ENCODE measurements at places on chromosomes 7 and 10.

DNA sequence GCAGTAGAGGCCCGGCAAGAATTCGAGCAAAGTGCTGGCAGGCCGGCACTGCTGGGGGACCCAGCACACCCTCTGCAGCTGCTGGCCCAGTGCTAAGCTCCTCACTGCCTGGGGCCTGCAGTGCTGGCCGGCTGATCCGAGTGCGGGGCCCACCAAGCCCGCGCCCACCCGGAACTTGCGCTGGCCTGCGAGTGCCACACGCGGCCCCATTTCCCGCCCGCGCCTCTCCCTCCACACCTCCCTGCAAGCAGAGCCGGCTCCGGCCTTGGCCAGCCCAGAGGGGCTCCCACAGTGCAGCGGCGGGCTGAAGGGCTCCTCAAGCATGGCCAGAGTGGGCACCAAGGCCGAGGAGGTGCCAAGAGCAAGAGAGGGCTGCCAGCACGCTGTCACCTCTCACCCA is 3.1 kb downstream of the DYDC2 start:
- no peak for DNase-seq

- DNase-seq: no peak
These were observed 1.3 kb downstream of the LSMEM1 start for GRCh38 chr7:112481833-112482670.

DNA sequence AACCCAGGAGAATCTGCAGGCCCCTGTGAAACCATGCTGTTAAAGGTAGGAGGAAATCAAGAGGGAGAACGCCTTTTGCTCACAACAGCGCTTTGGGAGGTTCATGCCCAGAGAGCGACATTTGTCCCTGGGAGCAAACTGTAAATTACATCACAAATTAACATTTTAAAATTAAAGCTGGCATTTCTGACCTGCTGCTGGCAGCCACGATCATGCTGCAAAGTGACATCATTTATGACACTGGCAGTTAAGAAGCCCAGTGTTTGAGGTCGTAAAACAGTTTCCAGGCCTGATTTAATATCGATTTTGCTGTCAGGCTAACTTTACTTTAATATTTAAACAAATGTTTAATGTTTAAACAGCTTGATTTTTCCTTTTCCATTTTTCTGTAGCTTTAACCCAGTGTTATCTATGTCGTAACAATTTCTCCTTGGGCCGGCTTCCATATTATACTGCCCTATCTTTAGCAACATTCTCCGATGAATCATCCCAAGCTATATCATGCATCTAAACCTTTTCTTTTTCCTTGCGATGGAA is 86.5 kb upstream of the NPVF start:
- DNase-seq: no peak

- DNase-seq: no peak
These were observed 208.6 kb upstream of the GALNT17 start for GRCh38 chr7:70923181-70923845.

- DNase-seq: no peak
These were observed 3.8 kb downstream of the MCM10 start for GRCh38 chr10:13165177-13165576.

DNA sequence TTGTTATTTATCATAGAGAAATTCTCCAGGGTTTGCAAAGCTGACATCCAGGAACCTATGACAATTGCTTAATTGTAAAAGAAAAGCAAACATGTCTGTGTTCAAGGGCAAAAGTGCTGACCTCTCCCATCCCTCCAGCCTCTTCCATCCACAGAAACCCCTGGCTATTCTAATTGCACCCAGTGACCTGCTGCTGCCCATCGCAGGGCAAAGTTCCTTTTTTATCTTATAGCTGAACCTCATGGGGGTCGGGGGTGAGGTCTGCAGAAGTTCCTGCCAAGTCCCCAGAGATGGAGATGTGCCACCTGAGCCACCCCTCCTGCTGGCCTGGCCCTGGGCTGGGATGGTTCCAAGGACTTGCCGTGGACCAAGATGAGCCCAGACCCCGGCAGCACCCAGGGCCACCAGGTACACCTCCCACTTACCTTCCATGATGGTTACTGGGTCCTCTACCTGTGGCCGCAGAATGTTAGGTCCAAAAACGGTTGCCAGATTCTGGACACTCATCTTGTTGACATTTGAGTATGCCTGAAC is 146.5 kb downstream of the MAPK8 start:
- DNase-seq: no peak

- no peak for DNase-seq
These were observed 394.3 kb downstream of the PARD3 start for GRCh38 chr10:34420795-34421194.

GRCh38 chr7:21426286-21427181 is 1.3 kb upstream of the SP4 start:
- no peak for DNase-seq

GRCh38 chr7:118218413-118219156 is 5.9 kb upstream of the ANKRD7 start:
- DNase-seq: no peak

- DNase-seq: no peak
These were observed 223.3 kb upstream of the HGF start for GRCh38 chr7:81993186-81993585.

GRCh38 chr10:95201736-95202135 is 7.7 kb downstream of the ACSM6 start:
- DNase-seq: no peak

GRCh38 chr10:63977329-63977923 is 456.2 kb downstream of the REEP3 start:
- DNase-seq: no peak

GRCh38 chr10:133335246-133336117 is 1.2 kb downstream of the CALY start:
- DNase-seq: peak; percentile 66

DNA sequence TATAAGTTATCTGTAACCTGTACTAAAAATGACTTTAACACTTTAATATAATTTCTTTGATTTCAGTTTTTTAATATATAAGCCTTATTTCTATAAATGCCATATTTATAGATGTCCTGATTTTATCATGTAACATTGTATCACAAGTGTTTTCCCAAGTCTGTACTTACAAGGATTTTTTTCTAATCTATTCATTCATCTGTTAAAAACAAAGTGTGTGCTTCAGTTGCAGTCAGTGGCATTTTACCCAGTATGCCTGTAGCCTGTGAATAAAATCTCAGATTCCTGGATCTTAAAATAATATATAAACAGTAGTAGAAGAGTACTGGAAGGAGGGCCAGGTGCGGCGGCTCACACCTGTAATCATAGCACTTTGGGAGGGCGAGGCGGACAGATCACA is 17.4 kb downstream of the PRKRIP1 start:
- no peak for DNase-seq

- no peak for DNase-seq
These were observed 23.2 kb downstream of the BET1 start for GRCh38 chr7:93980744-93981479.

GRCh38 chr10:88680958-88681357 is 16.7 kb downstream of the LIPF start:
- no peak for DNase-seq

All from stimulated activated CD8-positive, alpha-beta memory T cell treated with anti-CD3 and anti-CD28 coated beads, Interleukin-2, amount 100 ng/mL, for 1 hour (primary cell).